ENCODE measurements at places on chromosomes 5 and 9.

DNA sequence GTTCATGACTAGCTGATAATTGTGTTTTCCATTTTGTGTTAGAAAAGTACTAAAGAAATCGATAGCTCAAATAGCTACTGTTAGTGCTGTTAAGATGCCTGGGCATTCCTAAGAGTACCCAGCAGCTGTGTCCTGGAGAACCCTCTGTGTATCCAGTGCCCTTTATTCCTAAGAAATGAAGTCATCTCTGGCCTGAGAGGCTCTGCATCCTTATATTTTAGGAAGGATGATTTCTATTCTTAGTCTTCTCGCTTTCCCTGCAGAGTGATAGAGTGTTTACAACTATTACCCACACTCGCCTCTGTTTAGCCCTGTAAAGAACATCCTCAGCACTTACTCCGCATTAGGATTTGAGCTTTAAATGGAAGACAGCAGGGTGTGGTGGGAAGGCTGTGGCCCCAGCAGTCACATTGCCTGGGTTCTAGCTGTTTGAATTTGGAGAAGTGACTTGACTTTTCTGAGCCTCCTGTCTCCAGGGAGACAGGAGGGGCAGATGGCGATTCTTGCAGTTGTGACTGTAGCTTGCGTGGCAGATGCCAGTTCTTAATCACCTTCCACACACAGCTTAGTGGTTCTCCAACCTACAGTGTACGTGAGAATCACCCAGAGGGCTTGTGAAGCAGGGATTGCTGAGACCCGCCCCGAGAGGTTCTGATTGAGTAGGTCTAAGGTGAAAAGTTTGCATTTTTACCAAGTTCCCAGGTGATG is 177.2 kb upstream of the PITX1 start:
- no peak for DNase-seq

DNA sequence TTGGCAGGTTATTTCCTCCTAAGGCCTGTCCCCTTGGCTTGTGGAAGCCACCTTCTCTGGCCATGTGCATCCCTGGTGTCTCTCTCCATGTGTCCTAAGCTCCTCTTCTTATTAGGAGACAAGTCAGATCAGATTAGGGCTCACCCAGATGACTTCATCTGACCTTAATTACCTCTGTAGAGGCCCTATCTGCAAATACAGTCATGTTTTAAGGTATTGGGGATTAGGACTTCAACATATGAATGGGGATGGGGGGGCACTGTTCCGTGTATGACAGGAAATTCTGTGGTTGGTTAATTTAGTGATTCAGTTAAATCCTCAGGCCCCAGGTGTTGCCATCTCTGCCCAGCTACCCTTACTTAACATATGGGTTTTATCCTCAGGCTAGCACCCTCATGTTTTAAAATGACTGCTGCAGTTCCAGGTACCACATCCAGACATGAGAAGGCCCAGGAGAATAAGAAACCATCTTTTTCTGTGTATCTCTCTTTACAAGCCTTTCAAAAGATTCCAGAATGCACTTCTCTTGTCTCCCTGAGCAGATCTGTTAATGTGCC is 51.9 kb upstream of the RAI14 start:
- no peak for DNase-seq

GRCh38 chr5:160640406-160640805 is 211.6 kb downstream of the ATP10B start:
- DNase-seq = no peak

DNA sequence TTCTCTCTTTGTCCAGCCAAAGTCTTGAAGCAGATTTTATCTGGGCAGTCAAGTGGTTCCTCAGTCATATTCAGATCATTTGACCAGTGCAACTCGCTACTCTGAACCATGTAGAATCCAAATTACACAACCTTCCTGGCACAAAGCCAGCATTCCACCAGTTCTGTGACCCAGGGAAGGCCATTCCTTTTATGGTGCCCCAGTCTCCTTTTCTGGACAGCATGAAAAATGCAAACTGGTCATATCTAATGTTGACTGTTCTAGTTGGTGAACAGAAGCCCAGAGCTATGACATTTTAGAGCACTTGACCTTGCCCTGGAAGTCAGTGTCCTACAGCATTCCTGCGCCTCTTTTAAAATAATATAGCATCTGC is 364.6 kb downstream of the BRINP1 start:
- DNase-seq = peak; percentile 91

DNA sequence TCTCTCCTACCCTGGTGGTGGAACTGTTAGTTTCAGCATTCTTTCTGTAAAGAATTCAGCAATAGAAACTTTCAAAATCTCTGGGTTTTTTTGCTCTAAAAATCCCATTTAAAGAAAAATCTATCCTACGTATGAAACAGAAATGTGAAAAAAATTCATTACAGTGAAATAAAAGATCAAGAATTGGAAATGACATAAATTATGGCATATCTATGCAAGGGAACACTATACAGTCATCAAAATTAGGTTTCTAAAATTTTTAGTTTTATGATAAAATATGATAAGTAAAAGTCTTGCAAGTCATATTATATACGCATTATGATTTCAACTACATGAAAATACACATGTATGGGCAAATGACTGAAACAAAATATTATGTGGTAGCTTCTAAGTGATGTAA is 342.6 kb downstream of the CETN3 start:
- DNase-seq = no peak

DNA sequence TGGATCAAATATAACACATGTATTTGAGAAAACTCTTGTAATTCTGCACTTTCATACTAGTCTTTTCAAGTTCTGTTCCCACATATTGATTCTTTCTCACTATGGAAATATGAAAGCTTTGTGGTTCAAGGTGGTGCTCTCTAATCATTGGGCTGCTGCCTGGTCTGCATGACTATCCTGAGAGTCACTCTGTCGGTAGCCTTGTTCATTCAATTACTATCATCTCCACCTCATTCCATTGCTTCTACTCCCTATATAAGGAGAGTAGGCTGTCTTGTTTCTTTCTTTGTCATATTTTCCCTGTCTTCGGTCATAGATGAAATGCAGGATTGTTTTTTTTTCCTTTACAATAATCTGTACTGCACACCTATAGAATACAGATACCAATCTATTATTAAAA is 341.4 kb upstream of the ACTBL2 start:
- peak; percentile 80 for DNase-seq
